Keratinocyte (primary cell): ENCODE measurements at places on chromosomes 11 and 22. TPM values are rescaled to one million over a fixed set of nuclear protein-coding genes. Genes with fewer than 3 reads are reported as not detected.

Gene RAB3IL1
- polyA plus RNA-seq, result 0.31 to 0.66 TPM (median 0.32 TPM) in 3 replicates

Gene SMTNL1
- not detected in 3 replicates for polyA plus RNA-seq

Gene KRTAP5-8
- polyA plus RNA-seq, result not detected in 3 replicates

Gene SAA4
- polyA plus RNA-seq, result 0.17 TPM in 1 of 3 replicates, not detected in the others

- no peak overlapping the region for H3K27ac ChIP-seq
- H3K27me3 ChIP-seq, result peaks cover 26% of the 10 kb centered on the region
- peaks cover 15% of the 10 kb centered on the region for H3K4me1 ChIP-seq
- no peaks in the 10 kb centered on the region for H3K36me3 ChIP-seq
- DNase-seq, result no peak
These were observed 18.4 kb upstream of the CABP7 start for GRCh38 chr22:29701155-29701999.

GRCh38 chr11:131311776-131312514 is 58.5 kb upstream of the NTM start:
- no peaks in the 10 kb centered on the region for H3K4me1 ChIP-seq
- no peaks in the 10 kb centered on the region for H3K27me3 ChIP-seq
- no peaks in the 10 kb centered on the region for H3K36me3 ChIP-seq
- no peak overlapping the region for H3K27ac ChIP-seq
- H3K4me3 ChIP-seq, result no peak overlapping the region

- peaks cover 9% of the 10 kb centered on the region for H3K4me1 ChIP-seq
- H3K36me3 ChIP-seq, result no peaks in the 10 kb centered on the region
- no peak overlapping the region for H3K4me3 ChIP-seq
- DNase-seq, result no peak
- H3K27me3 ChIP-seq, result peaks cover 13% of the 10 kb centered on the region
These were observed 25.3 kb upstream of the PRR5 start for GRCh38 chr22:44676441-44677352.

GRCh38 chr22:33986167-33986771 is 66.0 kb upstream of the LARGE1 start:
- H3K27me3 ChIP-seq, result no peaks in the 10 kb centered on the region
- no peak overlapping the region for H3K27ac ChIP-seq
- H3K4me3 ChIP-seq, result no peak overlapping the region
- no peak for DNase-seq
- H3K4me1 ChIP-seq, result no peaks in the 10 kb centered on the region
- H3K36me3 ChIP-seq, result no peaks in the 10 kb centered on the region

DNA sequence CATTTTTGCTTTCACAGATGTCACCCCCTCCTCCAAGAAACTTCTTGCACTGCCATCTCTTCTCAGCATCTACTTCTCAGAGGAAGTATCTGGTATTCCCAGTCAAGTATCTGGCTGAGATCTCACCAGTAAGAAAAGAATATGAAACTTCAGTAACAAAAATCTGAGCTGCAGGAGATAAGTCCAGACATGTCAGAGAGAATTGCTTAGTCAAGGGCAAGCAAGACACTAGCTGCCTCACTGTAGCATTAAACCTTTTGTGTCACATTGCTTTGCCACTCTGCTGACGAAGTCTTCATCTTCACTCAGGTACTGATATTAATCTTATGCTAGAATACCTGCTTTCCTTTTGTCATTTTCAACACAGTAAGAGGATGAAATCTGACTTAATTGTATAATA is 70.6 kb upstream of the ZC3H12C start:
- DNase-seq, result no peak
- peaks cover 12% of the 10 kb centered on the region for H3K4me1 ChIP-seq
- no peaks in the 10 kb centered on the region for H3K36me3 ChIP-seq
- no peaks in the 10 kb centered on the region for H3K27me3 ChIP-seq
- H3K4me3 ChIP-seq, result no peak overlapping the region
- H3K27ac ChIP-seq, result peak overlapping the region; percentile 60

- H3K27me3 ChIP-seq, result peaks cover 26% of the 10 kb centered on the region
- no peak for DNase-seq
- H3K27ac ChIP-seq, result no peak overlapping the region
- H3K4me1 ChIP-seq, result no peaks in the 10 kb centered on the region
These were observed 88.5 kb downstream of the ZBTB16 start for GRCh38 chr11:114148013-114148382.

DNA sequence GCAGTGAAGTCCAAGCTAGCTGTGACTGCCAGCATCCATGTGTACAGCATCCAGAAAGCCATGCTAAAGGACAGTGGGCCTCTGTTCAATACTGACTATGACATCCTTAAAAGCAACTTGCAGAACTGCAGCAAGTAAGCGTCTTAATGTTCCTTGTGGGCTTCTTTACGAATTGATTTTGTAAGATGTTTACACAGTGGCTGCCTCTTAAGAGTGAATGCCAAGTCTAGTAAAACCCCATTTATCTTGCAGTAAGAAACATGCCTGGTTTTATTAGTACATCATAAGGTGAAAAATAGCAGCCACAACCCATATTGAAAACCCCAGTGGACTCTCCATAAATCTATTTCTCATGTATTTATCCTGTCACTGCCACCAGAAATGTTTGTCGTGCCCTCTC is 20.5 kb downstream of the POLD3 start:
- no peak overlapping the region for H3K27ac ChIP-seq
- DNase-seq, result no peak
- no peak overlapping the region for H3K4me3 ChIP-seq
- H3K36me3 ChIP-seq, result peaks cover 1% of the 10 kb centered on the region
- H3K27me3 ChIP-seq, result no peaks in the 10 kb centered on the region

GRCh38 chr11:69333149-69333710 is 39.3 kb downstream of the MYEOV start:
- no peak overlapping the region for H3K4me3 ChIP-seq
- H3K27me3 ChIP-seq, result no peaks in the 10 kb centered on the region
- peaks cover 18% of the 10 kb centered on the region for H3K4me1 ChIP-seq
- no peak for DNase-seq
- H3K36me3 ChIP-seq, result no peaks in the 10 kb centered on the region
- H3K27ac ChIP-seq, result no peak overlapping the region

DNA sequence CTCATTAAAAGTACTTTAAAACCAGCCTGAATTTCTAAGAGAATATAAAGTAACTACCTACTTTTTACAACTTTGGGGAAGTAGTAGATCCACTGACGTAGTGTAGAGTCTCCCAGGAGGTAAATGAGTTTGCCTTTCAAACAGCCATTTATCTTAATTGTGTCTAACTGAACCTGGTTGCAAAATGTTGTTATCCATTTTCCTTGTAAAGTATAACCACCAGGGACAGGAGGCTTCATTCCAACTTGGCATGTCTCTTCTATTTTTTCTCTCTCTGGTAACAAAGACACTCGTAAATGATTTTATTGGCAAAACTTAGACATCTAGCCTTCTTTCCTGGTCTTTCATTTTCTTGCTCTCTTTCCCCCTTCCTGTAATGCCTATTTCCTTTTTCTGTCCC is 36.9 kb downstream of the NXPE1 start:
- no peaks in the 10 kb centered on the region for H3K4me1 ChIP-seq
- no peaks in the 10 kb centered on the region for H3K27me3 ChIP-seq
- DNase-seq, result no peak
